ENCODE measurements at places on chromosomes 2 and 18.
A peak's percentile ranks its signal among the peaks of the same experiment; 100 is the strongest.

- no peak for DNase-seq
Observed at GRCh38 chr2:97849881-97850528, 136.6 kb downstream of the ZAP70 start.

GRCh38 chr2:27799646-27800010 lies 28.1 kb downstream of the MRPL33 start:
- DNase-seq: no peak

DNA sequence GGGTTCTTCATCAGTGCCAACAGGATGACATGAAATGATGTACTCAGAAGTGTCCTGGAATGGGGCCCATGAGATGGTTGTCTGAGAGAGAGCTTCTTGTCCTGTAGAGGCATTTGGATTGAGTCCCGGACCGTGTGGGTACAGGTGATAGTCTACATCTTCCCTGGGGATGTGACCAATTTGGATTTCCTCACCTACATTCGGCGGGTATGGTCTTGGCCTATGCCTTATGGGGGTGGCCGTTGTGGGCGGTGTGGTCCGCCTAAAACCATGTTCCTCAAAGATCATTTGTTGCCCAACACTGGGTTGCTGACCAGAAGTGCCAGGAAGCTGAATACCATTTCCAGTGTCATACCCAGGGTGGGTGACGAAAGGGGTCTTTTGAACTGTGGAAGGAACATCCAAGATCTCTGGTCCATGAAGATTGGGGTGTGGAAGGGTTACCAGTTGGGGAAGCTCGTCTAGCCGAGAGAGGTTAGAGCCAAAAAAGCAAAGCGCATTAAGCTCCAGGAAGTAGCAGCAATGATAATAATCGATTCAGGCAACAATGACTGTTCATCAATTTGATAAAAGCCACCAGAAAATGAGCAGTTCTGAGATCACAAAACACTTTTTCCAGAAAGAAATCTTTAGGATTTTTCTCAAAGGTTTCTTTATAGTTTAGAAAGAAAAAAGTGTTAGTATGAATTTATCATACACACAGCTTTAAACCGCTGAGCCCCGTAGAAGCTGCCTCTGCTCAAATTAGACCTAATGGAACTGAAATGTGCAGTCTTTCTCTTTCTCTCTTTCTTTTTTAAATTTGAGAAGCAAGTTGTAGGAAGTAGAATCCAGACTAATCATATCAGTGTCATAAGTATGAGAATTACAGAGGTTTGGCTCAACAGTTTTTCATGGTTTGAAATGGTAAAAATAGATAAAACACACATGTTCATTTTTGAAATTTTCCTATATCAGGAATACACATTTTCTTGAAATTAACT lies 60.3 kb downstream of the ATIC start:
- DNase-seq: no peak

- no peak for DNase-seq
Observed at GRCh38 chr2:176753752-176754474, 458.7 kb upstream of the HNRNPA3 start.

- no peak for DNase-seq
Observed at GRCh38 chr2:161096336-161096735, 63.9 kb upstream of the TANK start.

DNA sequence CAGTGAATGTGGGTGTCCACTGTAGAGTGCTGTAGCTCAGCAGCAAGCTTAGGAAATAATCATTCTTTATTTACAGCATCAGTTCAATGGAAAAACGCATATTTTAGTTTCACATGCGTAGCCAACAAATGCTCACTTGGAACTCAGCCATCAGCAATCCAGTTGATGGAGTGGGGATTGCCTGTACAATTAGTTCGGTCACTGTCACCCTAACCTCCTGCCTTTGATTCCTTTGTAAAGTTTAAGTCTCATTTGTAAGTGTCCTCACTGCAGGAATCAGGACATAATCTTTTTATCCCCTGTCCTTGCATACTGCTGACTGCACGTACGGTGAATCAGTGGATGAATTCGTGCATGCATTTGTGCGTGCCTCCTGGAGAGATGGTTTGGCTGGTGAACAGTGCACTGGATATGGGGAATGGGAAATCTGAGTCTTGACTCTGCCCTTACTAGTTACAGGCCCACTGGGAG lies 55.9 kb downstream of the RAB31 start:
- no peak for DNase-seq

DNA sequence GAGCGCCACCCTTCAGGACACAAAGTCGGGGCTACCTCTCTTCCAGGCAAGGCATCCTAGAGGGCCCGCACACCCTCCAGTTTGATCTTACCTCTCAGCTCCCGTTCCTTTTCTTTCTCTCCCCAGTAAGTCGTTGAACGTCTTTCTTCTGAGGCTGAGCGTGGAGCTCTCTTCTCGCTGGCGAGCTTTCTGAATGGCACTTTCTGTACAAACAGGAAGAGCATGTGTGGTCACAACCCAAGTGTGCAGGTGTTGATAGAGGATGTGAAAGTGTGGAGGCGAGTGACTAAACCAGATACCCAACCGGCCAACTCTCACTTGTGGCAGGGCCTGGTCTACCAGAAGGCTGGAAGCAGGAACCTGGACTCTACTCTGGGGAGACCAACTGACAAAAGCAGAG lies at the start of gene AFF3:
Gene AFF3, minus strand, starts transcription at position 198 of the 400 bp plus-strand sequence. CDS start 38,136 bp downstream, outside the sequence.
- DNase-seq: peak; percentile 69

DNA sequence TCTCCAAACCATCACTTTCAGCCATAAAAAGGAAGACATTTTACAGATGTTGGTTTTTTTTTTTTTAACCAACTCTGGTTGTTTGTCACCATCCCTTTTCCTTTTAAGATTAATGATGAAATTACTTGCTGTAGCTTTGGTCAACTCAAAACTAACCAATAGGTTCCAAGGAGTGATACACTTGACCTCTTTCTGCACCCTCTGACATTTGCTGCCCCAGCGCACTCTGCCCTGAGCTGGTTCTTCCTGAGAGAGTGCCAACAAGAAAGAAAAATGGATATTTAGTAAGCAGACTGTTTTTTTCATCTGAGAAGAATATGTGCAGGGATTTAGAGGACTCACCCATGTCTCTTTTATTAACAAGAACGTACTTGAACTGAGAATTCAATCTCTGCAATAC lies 520.0 kb downstream of the TXNL1 start:
- DNase-seq: no peak

- no peak for DNase-seq
Observed at GRCh38 chr2:203033395-203033794, 18.7 kb downstream of the NBEAL1 start.

GRCh38 chr2:112493858-112494648 lies 12.1 kb downstream of the TTL start:
- no peak for DNase-seq

DNA sequence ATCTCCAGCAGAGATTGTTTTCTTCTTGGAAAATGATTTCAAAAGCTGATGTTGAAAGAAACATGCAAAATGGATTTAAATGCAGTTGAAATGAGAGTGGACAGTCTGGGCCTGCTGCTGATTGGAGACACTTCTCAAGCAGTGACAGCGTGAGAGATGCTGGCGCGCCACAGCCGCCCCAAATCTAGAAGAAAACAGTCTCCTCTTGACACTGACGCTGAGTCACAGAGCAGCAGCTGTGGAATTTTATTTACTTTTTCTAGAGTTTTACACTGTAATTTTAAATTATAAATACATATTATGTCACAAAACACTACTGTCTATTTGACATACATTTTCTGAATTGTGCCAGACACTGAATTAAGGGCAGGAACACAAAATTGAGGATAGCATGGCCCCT lies 121.8 kb upstream of the TMEM200C start:
- no peak for DNase-seq

DNA sequence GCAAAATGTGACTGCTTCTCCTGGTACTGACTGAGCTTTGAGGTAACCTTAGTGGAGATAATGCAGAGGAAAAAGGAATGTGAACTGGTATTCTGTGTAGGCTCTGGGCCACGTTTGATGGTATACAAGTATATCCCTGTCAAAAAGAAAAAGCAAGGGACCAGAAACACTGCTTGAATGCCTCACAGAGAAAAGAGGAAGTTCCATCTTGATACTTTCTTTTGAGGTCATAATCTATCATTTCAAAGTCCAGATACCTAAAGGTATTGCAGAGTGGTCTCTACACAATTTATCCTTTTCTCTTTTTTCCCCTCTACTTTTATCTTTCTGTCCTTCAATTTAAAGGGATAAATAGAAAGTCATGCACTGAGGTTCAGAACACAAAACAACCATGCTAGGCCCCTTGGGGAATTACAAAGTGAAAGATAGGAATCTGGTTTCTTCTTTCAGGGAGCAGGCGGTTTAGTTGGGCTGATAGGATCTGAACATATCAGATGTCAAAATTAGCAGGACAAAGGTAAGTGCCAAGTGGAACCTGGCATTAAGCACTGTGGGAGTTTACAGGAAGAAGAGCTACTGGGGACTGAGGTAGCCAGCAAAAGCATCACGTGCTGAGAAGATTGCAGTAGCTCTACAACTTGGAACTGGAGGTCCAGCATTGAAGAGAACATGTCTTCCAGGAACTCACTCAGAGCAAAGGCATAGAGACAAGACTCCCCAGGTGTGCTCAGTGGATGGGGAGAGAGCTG lies 121.2 kb downstream of the LYPD6 start:
- no peak for DNase-seq
